ENCODE measurements at places on chromosomes 3 and 15.

GRCh38 chr3:183584914-183585280, 29.4 kb upstream of the KLHL6 start:
- no peak for DNase-seq

GRCh38 chr3:61371123-61371522, 119.9 kb upstream of the FHIT start:
- DNase-seq = no peak

DNA sequence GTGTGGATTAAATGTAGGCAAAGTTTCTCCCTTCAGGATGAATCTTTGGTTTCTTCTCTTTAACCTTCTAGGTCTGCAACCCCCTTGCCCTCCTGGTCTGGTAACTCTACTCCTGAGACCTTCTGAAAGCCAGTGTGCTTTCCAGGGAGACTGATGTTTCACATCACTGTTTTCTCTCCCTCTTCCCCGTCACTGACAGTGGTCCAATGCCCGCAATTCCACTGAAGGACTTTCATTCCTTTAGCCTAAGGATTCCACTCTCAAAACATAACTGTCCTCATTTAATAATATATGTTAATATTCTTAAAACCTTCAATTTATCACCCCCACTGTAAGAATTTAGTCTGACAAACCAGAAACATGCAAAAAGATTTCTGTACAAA, 101.5 kb upstream of the CPNE4 start:
- no peak for DNase-seq

GRCh38 chr3:177703788-177704187, 506.5 kb upstream of the TBL1XR1 start:
- DNase-seq = no peak

DNA sequence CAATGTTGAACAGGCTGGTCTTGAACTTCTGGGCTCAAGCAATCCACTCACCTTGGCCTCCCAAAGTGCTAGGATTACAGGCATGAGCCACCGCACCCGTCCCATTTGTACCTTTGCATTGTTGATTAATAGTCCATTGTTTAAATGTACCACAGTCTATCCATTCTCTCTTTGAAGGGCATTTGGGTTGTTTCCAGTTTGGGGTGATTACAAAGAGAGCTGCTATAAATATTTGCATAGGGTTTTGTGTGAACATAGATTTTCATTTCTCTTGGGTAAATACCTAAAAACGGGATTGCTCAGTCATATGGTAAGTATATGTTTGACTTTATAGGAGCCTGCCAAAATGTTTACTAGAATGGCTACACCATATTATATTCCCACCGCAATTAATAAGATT, 13.7 kb upstream of the PTPRG start:
- DNase-seq = no peak

DNA sequence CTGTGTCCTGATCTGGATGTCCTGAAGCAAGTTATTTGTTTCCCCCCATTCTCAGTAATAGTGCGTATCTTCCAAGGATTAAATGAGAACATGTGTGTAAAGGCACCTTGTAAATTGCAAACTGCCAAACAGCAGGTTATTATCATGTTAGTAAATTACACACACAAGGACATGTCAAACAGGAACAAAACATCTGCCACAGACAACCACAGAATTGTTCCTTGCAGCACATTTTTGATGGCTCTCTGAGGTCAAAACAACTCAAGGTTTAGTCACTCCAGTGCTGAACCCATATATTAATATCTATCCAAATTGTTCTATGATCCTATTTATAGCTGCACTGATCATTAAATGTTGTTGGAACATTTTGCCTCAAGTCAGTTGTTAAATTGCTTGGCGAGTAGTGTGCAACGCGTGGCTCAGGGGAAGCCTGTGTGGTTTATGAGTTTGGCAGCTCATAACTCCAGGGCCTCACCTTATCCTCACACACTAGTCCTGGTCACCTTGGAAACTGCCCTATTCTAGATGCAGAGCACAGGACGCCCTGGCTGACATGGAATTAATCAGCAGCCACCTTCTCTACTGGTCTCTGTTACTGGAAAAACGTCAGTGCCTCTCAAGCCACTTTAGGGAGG, 46.3 kb upstream of the CDV3 start:
- no peak for DNase-seq

GRCh38 chr3:120678984-120679383, 3.1 kb downstream of the HGD start:
- DNase-seq = no peak

GRCh38 chr3:182726258-182727142, 66.8 kb upstream of the ATP11B start:
- DNase-seq = no peak

DNA sequence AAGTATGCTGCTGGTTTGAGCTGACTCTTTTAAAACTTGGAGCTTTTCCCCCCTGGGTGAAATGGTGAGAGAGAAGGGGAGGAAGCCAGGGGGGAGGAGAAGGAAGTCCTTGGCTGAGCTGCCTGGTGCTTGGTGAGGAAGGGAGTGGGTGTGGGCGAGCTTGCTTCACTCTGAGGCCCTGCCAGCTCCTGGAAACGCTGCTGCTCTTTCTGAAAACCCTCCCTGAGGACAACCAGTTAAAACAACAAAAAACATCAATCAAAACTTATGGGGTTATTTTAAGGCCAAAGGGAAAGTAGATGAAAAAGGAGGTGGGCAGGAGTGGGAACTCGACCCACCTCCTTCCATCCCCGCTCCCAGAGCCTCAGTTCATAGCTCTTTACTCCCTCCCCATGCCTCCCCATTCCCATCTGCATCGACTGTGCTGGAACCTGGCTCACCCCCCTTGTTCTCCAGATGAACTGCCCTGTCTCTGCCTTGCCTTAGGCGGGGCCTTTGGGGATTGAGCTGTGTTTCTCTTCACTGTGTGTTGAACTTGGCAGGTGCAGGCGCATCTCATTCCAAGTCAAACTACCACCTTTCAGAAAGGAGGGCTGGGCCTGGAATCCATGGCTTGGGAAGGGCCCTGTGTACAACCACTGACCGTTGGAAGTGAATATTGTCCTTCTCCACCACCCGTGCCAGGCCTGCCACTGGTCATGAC, 166.1 kb downstream of the ZNF621 start:
- peak; percentile 88 for DNase-seq

DNA sequence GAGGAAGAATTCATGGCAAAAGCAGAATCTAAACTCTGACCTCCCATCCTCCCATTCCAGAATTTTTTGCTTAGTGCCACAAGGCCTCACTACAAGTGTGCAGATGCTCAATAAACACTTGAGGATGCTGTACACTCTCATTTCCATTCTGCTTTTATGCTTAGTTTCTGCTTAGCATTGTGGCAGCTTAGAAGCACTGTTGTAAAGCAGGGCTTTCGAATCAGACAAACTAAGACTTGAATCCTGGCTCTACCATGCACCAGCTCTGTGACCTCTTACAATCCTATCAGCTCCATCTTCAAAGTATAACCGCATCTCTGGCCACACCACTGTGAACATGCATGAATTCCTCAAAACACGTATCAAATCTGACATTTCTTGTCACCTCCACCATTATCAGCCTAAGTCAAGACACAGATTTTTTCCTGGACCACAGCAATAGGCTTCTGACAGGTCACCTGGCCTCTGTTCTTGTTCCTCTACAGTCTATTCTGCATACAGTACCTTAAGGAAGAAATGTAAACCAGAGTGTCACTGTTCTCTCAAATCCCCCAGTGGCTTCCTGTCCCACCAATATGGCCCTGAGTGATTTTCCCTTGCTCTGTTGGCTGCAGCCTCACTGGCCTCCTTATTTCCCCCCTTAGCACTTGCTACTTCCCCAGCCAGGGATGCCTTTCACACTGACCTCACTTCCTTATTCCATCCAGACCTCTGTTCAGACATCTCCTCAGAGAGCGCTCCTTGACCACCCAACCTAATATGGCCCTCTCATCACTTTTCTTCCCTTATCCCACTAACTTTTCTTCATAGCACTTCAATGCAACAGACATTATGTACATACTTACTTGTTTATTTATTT, 8.1 kb upstream of the PHC3 start:
- no peak for DNase-seq

GRCh38 chr3:133329626-133330025, 70.2 kb upstream of the BFSP2 start:
- no peak for DNase-seq

GRCh38 chr3:73007992-73008712, 11.5 kb downstream of the PPP4R2 start:
- DNase-seq = no peak

DNA sequence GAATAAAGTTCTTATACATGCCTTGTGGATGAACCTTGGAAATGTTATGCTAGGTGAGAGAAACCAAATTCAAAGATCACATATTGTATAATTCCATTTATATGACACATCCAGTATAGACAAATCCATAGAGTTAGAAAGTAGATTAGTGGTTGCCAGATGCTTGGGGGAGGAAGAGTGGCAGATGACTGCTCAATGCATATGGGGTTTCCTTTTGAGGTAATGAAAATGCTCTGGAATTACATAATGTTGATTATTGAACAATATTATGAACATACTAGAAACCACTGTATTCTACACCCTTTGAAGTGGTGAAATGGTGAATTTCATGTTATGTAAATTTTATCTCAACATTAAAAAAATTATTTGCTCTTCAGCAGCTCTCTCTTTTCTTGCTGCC, 100.8 kb downstream of the DHX36 start:
- DNase-seq = no peak

DNA sequence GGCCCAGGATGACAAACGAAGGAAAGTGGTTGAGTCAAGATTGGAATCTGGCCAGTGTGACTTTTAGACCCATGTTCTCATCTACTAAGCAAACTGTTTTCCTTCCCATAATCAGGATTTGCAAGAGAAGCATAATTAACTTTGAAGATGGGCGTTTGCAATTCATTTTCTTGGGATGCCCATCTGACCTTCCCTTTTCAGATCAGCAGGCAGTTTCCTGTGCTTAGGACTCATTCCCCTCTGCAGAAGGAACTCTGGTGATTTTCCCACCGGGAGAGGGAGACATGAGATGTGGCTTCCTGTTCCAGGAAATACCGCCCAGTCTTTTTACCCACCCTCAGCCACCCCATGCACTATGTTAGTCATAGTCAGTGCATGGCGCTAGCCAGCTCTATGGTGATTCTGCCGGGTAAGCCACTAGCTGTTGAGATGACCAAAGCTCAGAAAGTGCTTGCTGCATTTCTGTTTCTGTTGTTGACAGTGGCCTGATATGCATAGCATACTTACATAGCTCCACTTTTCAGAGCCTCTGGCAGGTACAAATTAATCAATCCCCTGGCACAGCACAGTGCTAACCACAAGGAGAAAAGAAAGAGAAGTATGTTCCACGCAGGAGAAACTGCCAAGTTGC, 129.4 kb downstream of the VGLL4 start:
- DNase-seq = peak; percentile 64

GRCh38 chr3:4417449-4417848, 49.6 kb downstream of the SUMF1 start:
- no peak for DNase-seq

- no peak for DNase-seq
Measured at GRCh38 chr3:52005571-52005986, 9.9 kb upstream of the RPL29 start.

GRCh38 chr3:976006-976405, 116.8 kb upstream of the CNTN6 start:
- no peak for DNase-seq

DNA sequence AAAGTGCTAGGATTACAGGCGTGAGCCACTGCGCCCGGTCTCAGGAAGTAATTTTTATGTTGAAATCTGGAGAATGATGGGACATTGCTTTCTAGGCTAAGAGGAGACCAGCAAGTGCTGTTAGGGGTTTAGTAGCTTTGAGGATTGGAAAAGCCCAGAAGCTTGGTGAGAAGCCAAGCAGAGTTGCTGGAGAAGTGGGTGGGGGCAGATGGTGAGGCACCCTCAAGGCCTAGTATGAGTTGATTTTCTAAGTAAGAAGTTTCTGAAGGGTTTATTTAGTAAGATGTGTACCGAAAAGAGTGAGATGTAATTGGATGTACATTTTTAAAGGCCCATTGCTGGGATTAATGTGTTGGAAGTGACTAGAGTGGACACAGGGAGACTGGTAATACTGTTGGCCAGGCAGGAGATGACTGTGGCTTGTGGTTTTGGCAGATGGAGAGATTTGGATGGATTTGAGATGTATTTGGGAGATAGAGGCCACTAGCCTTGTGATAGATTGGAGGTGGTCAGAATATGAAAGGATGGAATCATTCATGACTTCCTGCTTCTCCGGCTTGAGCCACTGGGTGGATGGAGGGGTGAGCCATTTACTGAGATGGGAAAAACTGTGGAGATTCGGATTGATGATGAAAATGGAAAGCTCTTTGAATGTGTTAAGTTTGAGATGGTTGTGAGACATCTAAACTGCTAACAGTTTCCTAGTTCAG, 2.3 kb downstream of the LRRC28 start:
- DNase-seq = no peak

GRCh38 chr3:4232798-4233197, 70.4 kb upstream of the SETMAR start:
- DNase-seq = no peak

- DNase-seq = no peak
Measured at GRCh38 chr15:83510001-83510400, 62.9 kb downstream of the SH3GL3 start.

GRCh38 chr3:38008191-38008701, 17.7 kb downstream of the VILL start:
- DNase-seq = no peak

DNA sequence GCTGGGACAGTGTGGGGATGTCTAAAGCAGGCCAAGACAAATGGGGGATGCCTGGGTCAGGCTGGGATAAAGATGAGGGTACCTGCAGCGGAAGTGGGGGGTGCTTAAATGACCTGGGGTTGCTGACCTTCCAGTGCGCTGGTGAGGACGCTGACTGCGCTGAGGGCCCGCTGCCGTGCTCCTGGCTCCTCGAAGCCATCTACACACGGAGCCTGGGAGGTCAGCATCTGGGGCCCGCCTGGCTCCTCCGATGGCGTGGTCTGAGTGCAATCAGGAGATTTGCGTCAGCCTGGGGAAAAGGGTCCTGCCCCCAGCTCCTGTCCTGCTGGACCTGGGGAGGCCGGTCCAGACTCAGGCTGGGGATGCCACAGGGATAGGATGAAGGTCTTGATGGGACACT, 50.7 kb downstream of the SCN5A start:
- no peak for DNase-seq

- DNase-seq = no peak
Measured at GRCh38 chr3:150293401-150294001, 114.6 kb upstream of the TSC22D2 start.

DNA sequence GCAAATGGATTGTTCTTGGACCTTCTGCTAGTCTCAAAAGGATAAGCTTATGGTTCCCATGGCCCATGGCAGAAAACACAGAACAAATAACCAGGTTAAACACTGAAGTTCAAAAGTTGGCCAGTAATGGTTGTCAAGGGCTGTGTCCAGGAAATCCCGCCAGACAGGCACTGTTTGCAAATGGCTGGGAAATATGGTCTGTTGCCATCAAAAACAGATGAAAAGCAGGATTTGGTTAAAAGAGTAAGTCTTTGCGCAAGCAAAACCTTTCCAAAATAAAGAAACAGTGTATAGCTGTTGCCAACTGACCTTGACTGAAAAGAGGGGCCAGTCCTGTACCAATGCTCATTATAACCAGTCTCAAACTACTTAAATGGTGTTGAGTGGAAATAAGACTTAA, 58.6 kb downstream of the WWTR1 start:
- DNase-seq = no peak

DNA sequence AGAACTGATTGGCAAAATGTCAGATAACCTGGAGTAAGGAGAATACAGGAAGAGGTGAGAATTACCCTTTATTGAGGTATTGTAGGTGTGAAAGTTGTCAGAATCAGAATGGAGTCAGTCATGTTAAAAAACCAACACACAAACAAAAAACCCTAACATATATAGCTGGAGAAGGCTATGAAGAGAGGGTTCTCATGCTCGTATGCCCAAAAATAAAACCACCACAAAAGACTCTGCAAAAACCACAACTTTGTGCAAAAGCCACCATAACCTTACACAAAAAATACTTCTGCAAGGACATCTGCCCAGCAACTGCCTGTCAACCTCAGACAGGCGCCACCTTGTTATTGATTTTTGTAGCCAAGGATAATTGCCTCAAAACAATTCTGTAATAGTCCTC, 136.0 kb downstream of the CD47 start:
- DNase-seq = no peak

All from NCI-H2029 treated with DMSO at 0.1 percent for 48 hours (cell line).